ENCODE measurements at places on chromosomes 11 and 22.

DNA sequence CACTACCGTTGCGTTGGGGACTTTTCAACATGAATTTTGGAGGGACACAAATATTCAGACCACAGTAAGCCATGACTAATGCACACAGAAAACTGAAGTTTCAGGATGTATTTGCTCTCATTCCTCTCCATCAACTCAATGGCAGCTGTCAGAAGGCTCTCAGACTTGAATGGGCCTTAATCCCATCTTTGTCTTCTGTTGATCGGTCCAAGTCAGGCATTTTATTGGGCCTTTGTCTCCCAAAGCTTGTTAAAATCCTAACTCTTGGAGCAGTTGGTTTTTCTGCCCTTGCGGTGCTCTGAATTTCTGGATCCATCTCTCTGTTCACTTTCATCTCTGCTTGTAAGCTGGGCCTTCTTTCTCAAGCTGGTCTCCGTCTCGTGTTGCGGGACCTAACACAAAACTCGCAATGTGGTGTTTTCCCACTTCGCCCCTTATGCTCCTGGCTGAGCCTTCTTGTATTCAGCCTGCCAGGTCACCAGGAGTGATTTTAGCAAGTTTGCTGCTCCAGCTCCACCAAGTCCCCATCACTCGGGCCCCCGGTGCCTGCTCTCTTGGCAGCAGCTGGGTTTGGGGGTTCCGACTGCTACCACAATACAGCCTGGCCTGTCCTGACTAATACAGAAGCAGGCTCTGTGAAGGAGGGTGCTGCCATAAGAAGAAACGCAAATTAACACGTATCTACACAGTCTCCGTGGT is 27.0 kb downstream of the TSPAN32 start:
- DNase-seq: no peak

GRCh38 chr22:37442537-37442936 is 15.3 kb upstream of the ELFN2 start:
- no peak for DNase-seq

- DNase-seq: no peak
These were observed 155.1 kb upstream of the SOX6 start for GRCh38 chr11:16511116-16512114.

DNA sequence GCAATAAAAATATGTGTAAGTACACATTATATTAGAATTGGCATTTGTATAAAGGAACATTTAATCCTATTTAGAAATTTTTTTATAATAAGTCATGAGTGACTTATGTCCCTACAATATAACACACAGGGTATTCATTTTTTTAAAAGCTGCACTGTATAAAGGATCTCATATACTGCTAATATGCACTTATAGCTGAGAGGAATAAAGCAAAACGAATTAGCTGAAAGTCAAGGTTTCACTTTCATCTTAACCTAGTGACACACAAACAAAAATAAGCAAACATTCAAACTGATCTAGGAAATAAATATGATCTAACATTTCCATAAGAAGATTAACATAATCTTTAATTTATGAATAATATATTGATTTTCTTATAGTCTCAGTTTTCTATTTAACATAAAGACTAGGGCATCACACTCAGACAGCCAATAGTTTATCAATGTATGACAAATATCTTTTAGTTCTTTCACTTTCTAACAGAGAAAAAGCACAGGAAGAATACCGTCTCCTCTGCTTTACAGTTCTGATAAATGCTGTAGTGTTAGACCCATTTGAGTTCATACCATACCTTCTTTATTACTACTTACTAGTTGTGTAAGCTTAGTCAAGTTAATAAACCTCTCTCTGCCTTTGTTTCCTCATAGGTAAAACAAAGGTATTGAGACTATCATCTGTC is 42.9 kb downstream of the DCDC1 start:
- DNase-seq: no peak

DNA sequence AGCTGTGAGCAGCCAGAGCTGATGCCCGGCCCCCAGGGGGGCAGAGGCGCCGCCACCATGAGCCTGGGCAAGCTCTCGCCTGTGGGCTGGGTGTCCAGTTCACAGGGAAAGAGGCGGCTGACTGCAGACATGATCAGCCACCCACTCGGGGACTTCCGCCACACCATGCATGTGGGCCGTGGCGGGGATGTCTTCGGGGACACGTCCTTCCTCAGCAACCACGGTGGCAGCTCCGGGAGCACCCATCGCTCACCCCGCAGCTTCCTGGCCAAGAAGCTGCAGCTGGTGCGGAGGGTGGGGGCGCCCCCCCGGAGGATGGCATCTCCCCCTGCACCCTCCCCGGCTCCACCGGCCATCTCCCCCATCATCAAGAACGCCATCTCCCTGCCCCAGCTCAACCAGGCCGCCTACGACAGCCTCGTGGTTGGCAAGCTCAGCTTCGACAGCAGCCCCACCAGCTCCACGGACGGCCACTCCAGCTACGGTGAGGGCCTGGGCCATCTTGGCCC is 6.1 kb downstream of the CDC42EP1 start:
- no peak for DNase-seq

GRCh38 chr22:35150183-35151107 is 84.5 kb downstream of the ISX start:
- no peak for DNase-seq

DNA sequence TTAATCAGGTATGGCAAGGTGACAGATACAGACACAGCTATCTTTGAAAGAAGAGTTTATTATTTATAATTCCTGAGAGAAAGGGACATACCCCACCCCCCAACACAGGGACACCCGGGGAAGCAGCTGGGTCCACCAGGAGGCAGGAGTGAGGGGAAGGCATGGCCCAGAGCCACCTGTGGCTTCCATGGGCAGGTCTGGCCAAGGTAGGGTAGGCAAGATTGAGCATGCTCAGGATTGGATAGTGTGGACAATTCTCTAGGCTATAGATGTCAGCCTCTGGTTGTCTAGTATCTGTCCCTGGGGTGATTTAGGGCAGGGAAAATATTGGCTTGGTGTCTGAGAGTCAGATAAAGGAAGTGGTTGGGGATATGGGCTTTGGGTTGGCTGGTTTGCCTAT is 27.5 kb upstream of the SMIM35 start:
- no peak for DNase-seq

DNA sequence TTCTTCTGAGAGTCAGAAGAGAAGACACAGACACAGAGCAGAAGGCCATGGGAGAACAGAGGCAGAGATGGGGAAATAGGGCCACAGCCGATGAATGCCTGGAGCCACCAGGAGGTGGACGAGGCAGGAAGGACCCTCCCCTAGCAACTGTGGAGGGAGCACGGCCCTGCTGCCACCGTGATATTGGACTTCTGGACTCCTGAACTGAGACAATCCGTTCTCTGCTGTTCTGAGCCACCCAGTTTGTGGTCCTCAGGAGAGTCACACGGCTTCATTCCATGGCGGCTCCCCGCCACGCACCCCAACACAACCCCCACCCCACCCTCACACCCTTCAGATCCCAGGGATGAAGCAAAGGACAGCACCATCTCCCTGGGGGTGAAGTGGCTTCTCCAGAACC is 338.1 kb downstream of the CTTN start:
- no peak for DNase-seq

- no peak for DNase-seq
These were observed 207.1 kb downstream of the CASP12 start for GRCh38 chr11:104691129-104691528.

GRCh38 chr11:2838091-2838490 is 47.5 kb downstream of the CDKN1C start:
- DNase-seq: no peak
